Activated T-cell treated with anti-CD3 and anti-CD28 coated beads for 1 hour (primary cell): ENCODE measurements at places on chromosomes 1 and 21.

DNA sequence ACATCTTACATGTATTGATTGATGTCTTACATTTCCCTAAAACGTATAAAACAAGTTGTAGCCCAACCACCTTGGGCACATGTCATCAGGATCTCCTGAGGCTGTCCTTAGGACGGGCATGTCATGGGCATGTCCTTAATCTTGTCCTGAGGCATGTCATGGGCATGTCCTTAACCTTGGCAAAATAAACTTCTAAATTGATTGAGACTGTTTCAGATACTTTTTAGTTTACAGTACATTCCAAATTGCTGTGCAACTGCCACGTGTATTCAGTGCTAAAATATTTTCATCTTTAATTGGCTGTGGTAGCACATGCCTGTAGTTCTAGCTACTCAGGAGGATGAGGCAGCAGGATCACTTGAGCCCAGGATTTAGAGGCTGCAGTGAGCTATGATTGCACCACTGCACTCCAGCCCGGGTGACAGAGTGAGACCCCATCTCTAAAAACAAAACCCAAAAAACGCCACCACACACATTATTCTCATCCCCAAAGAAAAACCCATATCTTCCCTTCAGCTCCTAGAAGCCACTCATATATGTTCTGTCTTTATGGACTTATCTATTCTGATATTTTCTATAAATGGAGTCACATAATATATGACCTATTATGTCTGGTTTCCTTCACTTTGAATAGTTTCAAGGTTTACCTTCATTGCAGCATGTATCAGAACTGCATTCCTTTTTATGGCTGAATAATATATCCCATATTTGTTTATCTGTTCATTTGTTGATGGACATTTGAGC lies 96.0 kb upstream of the BTG3 start:
- DNase-seq = no peak

DNA sequence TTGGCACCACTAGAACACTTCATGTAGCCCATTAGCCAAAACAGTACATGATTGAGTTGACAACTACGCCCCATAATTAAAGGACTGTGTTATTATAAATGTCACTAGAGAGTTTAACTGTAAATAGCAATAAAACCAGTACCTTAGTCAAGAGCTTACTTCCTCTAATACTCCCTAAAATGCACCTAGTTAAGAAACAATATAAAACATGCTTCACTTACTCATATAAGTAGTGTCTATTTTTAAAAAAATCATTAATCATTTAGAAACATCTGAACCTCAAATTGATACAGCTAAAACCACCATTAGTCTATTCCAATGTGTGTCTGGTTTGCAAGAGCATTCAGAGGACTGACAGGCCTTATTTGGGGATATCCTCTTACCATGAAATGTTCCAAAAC lies 25.3 kb downstream of the PTP4A2 start:
- DNase-seq = no peak

DNA sequence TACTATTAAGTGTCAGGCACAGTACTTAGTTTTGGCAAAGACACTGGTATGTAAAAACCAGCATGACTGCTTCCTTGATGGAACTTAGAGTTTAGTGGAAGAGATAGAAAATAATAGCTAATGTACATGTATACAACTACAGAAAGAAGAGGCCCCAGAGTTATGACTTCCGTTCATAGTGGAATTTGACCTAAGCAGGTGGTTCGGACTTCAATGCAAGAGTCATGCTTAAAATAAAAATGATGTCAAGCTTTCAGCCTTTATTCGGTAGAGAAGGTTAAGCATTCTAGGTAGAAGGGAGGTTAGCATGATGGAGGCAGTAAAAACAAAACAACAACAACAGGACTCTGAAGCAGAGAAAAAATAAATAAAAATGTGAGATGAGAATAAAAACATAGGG lies 165.9 kb downstream of the KCNT2 start:
- DNase-seq = no peak

DNA sequence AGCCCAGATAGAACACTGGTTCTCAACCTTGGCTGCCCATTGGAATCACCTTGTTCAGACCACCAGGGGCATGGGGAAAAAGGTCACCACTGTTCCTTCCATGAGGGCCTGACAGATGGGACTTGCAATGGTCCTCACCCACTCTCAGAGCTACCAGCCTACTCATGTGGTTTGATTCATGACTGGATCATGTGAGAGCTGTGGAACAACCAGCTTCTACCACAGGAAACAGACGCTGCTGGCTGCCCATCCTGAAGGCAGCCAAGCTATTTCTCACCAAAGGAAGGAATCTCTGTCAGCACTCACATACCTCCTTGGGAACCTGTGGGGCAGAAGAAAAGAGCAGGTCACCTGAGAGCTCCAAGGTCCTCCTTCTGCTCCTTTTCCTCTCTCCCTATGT lies 53.6 kb downstream of the CAPN8 start:
- no peak for DNase-seq

- DNase-seq = no peak
Measured at GRCh38 chr1:50831300-50832061, 128.6 kb downstream of the FAF1 start.

GRCh38 chr1:163414778-163415177 lies 93.0 kb downstream of the NUF2 start:
- no peak for DNase-seq

- DNase-seq = no peak
Measured at GRCh38 chr1:33186936-33187335, 5.1 kb upstream of the TRIM62 start.

DNA sequence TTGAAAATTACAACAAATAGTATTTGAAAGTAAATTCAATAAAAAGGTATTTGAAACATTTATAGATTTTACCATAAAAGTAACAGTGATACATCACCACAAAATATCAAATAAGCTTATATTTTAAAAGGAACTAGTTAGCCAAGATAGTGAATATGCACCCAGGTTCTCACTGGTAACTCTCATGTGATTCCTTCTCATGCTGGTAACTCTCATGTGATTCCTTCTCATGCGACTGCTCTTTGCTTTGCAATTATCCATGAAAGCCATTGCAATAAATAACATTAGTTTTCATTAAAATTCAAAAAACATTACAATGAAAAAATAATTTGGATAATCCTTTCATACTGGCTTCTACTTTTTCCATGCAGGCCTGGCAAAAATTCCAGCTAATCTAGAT lies 75.4 kb downstream of the AHCTF1 start:
- DNase-seq = no peak

- DNase-seq = no peak
Measured at GRCh38 chr1:62187548-62187947, 7.1 kb upstream of the L1TD1 start.

DNA sequence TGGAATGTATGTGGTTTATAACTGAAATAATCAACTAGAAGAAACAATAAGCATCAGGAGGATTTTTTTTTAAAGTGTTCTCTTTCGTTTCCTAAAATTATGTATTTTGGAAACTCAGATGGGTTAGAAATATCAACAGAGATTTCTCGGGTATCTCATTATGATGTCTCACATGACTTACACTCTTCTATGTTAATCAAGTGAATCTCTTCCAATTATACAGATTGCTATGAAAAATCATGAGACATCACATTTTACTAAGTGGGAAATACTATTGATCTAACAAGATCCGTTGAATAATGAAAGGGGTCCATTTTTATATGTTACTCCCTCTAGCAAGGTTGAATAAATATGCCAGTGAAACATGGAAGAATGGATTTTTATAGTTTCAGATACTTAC lies 54.7 kb upstream of the NRIP1 start:
- DNase-seq = no peak

- no peak for DNase-seq
Measured at GRCh38 chr1:201053155-201053860, 29.8 kb upstream of the KIF21B start.

DNA sequence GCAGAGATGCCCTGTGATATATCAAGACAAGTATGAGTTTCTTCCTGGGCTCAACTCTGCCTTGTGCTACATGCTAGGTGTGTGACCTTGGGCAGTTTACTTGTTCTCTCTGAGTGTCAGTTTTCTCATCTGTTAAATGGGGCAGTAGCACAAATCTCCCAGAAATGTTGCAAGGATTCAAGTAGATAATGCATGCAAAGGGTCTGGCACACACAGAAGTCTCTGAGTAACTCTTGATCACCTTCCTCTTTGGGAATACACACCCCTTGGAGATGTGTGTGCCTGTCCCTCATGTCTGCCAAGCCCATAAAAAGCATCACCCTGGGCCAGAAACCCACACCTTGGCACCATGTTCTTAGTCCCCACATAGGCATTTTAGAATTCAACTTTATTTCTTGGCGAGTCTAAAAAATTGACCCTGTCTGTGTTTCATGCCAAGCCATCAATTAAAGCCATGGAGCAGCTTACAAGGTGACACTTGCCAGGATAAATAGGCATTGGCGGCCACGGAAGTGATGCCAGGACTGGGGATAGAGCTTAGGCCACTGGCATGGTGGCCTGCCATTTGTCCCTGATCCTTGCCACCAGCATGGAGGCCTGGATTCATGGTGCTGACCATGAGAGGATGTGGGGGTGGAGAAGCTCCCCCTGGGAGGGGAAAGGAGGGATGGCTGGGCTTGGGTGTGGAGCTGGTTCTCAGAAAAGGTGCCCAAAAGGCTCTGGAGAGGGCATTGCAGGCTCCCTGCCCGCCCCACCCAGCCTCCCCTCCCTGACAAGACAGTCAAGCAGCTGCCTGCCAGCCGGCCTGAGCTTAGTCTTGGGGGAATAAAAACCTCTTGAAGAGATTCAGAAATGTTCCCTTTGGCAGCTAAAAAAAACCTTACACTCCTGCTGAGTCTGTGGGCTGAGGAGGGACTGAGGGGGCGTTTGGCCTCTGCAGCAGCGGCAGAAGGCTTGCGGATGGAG lies 118.0 kb upstream of the IPO9 start:
- DNase-seq = no peak

DNA sequence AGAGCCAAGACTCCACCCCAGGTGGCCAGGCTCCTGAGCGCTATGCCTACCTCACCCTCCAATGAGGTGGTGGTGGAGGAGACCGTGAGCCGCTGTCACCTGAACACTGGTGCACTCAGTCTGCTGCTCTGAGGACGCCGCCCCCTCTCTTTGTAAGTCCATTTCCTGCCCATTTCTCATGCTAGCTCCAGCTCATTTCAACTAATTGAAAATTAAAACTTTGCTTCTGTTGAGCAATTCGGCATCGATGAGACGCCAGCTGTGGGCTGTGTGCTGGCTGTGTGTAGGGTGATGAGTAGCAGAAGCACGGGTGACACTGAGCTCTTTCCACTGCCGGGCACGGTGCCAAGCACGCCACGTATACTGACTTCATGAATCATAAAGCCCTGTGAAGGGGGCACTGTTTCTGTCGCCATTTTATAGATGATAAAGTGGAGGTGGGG lies 11.2 kb downstream of the TNFRSF1B start:
- DNase-seq = peak; percentile 99

DNA sequence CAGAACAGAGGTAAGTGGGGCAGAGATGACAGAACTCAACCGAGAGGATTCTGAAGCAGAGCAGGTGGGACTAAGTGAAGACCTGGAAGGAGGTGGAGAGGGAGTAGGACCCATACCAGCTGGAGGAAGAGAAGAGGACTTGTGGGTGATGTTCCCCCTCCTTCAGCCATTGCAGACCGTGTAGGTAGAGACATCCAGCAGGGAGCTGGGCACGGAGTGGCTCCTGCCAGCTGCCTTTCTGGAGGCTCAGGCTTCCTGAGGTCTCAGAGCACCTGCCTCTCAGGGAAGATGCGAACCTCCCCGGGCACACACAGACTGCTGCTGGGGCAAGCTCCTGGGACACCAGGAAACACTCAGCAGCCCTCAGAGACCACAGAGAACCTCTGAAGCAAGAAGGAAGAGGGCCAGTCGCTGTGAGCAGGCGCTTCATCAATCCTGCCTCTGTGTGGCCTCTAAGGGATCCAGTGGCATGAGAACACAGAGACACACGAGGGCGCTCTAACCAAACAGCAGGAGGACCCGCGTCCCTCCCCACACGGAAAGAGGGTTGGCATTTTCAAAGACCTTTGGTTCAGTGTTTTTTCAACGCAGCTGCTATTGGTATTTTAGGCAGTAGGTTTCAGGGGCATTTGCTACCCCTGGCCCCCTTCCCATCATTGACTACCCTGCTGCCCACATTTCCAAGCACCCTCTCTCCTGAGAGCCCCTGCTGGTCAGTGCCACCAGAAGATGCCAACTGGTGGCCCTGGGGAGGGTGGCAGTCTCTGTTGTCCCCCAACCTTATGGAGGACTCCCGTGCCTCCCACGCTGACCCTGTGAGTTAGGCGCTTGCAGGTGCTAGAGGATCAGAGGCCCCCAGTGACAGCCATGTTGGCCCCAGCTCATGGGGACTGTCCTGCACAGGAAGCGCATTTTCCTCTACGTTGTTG lies 89.6 kb upstream of the EDN2 start:
- DNase-seq = peak; percentile 76

- no peak for DNase-seq
Measured at GRCh38 chr1:27572679-27573426, 31.1 kb downstream of the AHDC1 start.
